Psoas muscle (tissue), 8 donors: ENCODE measurements at places on chromosomes 3 and 15. TPM values are rescaled to one million over a fixed set of nuclear protein-coding genes. Genes with fewer than 3 reads are reported as not detected.
A peak's percentile ranks its signal among the peaks of the same experiment; 100 is the strongest.

GRCh38 chr3:77825001-77825827 lies 785.3 kb downstream of the ROBO2 start:
- DNase-seq: peak; percentile 32

LDHAL6B gene
- not detected for total RNA-seq

PLS1 gene
- total RNA-seq: 0.58 TPM

- DNase-seq: no peak
These were observed 19.3 kb upstream of the SPG21 start for GRCh38 chr15:65008983-65009382.

DNA sequence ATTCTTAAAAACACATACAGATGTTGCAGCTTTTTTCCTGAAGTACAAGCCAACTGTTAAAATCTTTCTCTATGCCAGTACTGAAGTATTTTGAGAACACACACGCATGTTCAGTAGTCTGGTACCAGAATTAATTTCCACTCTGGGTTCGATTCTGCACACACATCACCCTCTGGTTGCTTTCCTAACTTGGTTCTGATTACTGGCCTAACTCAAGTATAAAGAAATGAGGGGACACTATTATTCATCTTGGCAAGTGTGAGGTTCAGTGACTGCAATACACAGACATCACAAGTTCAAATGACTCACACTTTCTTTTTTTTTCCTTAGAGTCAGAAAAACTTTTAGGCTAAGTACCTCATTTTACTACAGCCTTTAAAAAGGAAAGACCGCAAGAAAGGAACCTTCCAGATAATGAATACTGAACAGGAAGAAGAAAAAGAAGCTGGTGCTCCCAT lies 37.4 kb upstream of the LDHAL6B start:
- DNase-seq: no peak

DNA sequence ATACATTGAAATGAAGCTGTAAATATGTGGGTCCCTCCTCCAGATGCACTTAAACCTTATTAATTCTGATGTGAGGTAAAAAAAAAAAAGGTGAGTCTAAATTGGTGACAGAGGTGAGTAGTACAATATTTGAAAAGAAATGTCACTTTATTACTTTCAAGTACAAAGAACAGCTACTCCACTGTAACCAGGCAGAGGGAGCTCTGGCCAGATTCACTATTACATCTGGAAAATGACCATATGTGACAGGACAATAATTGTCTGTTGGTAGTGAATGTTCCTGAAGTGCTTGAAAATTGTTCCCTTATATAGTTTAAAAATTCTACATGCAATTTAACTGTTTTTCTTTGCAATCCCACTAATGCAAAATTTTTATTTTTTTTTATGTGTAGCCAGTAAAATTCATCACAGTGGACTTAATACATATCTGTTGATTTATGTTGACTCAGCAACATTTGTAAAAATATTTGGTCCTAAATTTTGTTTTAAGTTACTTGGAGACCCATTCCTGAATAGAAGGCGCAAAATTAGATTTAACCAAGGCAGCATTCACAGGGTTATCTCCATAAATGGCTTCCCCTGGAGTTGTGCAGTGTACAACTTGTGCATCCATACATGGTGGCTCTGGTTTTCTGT lies 231.9 kb upstream of the TBC1D5 start:
- no peak for DNase-seq

COL6A5 gene
- not detected for total RNA-seq

GRCh38 chr15:51121118-51121517 lies 26.4 kb upstream of the TNFAIP8L3 start:
- no peak for DNase-seq

RBM15B gene
- total RNA-seq: 7.0 TPM

DNA sequence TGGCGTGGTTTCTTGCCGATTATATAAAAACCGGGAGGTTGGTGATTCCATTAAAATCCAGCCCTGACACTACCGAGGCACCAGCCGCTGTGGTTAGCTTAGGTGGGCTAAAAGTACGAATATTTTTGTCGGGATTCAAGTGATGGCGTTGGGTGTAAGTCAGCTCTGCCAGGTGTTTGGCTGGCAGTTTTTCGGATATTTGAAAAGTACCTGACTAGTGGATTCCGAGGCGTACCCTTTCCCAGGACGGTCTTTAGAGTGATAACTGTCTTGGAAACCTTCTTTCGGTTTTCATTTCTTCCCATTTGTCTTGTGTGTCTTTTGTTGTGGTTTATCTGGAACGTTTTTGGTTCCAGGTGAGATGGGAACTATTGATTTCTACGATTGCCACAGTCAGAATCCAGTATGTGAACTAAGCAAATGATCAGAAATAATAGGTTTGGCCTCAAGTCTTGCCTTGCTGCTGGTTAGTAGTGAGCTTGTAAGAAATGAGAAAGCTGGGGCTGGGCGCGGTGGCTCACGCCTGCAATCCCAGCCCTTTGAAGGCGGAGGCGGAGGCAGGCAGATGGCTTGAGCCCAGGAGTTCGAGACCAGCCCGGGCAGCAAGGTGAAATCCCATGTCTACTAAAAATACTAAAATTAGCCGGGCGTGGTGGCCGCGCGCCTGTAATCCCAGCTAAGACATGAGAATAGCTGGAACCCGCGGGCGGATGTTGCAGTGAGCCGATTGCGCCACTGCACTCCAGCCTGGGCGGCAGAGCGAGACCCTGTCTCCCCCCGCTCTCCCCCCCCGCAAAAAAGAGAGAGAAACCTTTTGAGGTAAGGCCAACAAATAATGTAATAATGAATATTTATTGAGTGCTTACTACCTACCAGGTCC lies 1.4 kb downstream of the FYTTD1 start:
- DNase-seq: peak; percentile 90

RAF1 gene
- total RNA-seq: 221 TPM

GRCh38 chr3:13518516-13518953 lies 30.4 kb upstream of the FBLN2 start:
- DNase-seq: peak; percentile 93

GRCh38 chr15:68177742-68178141 lies 27.4 kb downstream of the CALML4 start:
- DNase-seq: no peak

DNA sequence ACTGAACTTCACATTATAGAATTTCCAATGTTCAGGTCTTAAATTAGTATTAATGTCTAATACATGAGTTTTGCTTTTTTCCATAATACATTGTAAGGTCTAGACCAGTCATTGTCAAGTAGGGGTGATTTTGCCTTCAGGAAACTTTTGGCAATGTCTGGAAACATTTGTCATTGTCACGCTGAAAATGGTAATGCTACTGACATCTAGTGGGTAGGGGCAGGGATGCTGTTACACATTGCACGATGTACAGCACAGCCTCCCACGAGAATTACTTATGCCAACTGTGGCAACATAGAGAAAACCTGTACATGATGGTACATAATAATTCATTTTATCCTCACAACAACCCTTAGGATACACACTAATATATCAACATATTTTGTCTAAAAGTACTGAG lies 384.1 kb downstream of the CADM2 start:
- no peak for DNase-seq

- DNase-seq: no peak
These were observed 33.5 kb upstream of the ZNF774 start for GRCh38 chr15:90318591-90318990.

TJP1 gene
- 49.9 TPM for total RNA-seq

DNA sequence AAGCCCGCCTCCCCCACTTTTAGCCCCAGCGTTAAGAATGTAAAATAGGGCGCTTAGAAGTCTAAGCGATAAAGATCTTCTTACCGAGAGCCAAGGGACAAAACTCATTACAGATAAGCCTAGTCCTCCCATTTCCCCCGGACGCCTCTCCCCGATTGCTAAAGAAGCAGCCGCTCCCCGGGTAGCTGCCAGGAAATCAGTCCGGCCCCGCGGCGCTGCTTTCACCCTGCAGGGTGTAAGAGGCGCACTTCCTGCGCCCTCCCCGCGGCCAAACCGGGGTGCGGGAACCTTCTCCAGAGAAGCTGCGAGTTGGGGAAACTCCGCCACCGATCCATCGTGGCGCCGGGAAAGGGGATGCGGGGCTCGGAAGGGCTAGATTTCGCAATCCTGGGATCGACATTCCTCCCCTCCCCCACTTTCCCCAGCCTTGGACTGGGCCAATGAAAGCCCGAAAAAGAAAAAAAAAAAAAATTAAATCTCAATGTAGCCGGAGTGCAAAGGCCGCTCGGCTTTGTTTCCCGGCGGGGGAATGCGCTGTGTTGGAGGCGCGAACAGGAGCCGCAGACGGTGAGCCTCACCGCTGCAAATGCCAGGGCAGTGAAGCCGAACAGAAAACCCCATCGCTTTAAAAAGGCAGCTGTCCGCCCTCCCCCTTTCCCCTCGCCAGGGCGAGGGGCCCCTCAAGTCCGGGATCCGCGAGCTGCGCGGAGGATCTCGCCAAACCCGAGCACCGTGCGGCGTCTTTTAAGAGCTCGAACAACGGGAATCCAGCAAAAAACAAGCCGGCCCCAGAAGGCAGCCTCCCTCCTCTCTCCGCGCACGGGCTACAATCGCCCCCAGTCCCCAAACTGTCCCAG lies 626 bp upstream of the PTPRG start:
- DNase-seq: peak; percentile 84

RTP1 gene
- not detected for total RNA-seq

KLHL40 gene
- total RNA-seq: 281 TPM

GRCh38 chr3:9732080-9732739 lies 675 bp downstream of the BRPF1 start:
- no peak for DNase-seq

GRCh38 chr3:172129498-172129849 lies 90.1 kb downstream of the FNDC3B start:
- DNase-seq: no peak

SLC28A1 gene
- total RNA-seq: 0.49 TPM

DNA sequence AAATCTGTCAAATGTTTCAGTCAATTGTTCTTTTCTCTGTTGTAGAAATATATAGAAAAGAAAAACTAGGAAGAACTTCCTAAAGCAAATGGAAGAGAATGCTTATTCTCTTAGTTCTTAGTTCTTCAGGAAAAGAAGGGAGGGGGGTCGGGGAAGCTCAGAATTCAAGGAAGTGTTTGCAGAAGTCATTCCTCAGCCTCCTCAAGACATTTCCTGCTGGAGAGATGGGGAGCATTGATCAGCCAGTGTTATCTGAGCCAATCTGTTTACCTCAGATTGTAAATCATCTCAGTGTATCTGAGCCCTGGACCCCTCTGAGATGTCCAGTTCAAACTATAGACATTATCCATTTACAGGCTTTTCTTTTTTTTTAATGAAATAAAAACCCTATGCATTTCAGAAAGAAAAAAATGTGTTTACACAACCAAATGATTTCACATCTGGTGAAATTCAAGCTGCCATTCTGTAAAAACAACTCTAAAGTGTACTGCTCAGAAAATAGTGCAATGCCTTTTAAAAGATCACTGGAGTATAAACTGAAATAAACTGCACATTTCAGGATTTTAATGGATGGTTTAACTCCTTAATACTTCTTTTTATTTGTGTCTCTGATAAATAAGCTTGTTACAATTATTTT lies 460.7 kb downstream of the ROBO1 start:
- no peak for DNase-seq

- DNase-seq: no peak
These were observed 331.5 kb upstream of the SLCO3A1 start for GRCh38 chr15:91521996-91522395.

DNA sequence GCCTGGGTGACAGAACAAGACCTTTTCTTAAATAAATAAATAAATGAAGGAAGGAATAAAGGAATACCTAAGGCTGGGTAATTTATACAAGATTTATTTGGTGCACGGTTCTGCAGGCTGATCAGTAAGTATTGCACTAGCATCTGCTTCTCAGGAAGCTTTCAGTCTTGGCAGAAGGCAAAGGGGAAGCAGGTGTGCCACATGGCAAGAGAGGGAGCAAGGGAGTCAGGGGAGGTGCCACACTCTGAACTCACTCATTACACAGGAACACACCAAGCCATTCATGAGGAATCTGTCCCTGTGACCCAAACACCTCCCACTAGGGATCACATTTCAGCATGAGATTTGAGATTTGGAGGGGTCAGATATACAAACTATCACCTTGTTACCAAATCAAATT lies 56.4 kb downstream of the PRKCI start:
- no peak for DNase-seq

GRCh38 chr3:149198611-149199010 lies 23.0 kb downstream of the CP start:
- no peak for DNase-seq

- DNase-seq: no peak
These were observed 222.0 kb downstream of the P3H2 start for GRCh38 chr3:189898559-189899153.

MEX3B gene
- total RNA-seq: 1.1 TPM

DNA sequence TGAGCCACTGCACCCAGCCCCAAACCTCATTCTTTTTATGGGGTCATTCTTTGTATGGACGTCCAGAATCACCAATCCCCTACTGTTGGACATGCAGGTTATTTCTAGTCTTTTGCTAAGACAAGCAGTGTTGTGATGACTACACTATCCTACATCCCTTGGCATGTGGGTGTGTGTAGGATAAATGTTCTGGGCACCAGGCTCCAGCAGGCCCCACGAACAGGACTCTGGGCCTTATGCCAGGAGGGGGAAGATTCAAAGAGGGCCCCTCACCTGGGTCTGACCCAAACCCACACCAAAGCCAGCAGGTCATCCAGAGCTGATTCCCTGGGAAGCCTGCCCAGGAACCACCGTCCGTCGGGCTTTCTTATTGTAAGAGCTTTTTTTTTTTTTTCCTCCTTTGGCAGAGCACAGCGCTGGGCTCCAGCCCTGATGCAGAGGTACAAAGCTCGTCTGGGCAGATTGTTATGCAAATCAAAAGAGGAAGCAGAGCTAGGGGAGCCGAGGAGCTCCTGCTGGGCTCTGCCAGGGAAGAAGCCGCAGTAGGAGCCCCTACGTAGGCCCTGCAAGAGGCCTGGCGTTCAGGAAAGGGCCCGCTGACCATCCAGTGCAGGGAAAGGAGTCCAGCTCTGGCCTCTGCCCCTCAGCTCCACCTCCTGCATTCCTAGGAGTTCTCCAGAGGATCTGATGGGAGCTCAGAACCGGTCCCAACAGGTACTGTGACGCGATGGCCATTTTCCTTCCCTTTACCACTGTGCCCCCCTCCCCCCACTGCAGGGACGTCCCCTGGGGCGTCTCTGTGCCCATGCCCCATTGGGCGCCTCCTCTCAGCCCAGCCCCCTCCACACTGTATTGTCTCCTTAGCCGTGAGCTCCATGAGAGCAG lies 29.0 kb upstream of the FURIN start:
- no peak for DNase-seq

KLF15 gene
- 13.2 TPM for total RNA-seq

- DNase-seq: no peak
These were observed 449.6 kb downstream of the MECOM start for GRCh38 chr3:169213956-169214355.

- no peak for DNase-seq
These were observed 107.0 kb downstream of the ALCAM start for GRCh38 chr3:105473521-105474223.

GRCh38 chr3:72957297-72957696 lies 39.3 kb upstream of the PPP4R2 start:
- DNase-seq: no peak

GRCh38 chr15:98896802-98897732 lies 110.5 kb downstream of the PGPEP1L start:
- DNase-seq: no peak

GRCh38 chr15:70447928-70448698 lies 315.2 kb downstream of the UACA start:
- DNase-seq: peak; percentile 21

GRCh38 chr15:37880009-37880834 lies 54.2 kb upstream of the TMCO5A start:
- DNase-seq: no peak

SPSB4 gene
- total RNA-seq: 0.40 TPM

GRCh38 chr3:134340362-134340981 lies 33.8 kb downstream of the AMOTL2 start:
- DNase-seq: no peak

FOXL2 gene
- not detected for total RNA-seq

- DNase-seq: no peak
These were observed 317.7 kb downstream of the VPS13C start for GRCh38 chr15:61742591-61742990.
